CD4-positive, alpha-beta memory T cell (primary cell): ENCODE measurements at places on chromosomes 11 and 22. TPM values are rescaled to one million over a fixed set of nuclear protein-coding genes. Genes with fewer than 3 reads are reported as not detected.

The GAL3ST1 gene
- total RNA-seq: 2.8 TPM

The OR2AG1 gene
- not detected for total RNA-seq

The CARD16 gene
- total RNA-seq: 56.1 TPM

The DRD4 gene
- 1.0 TPM for total RNA-seq

The TRIM51 gene
- not detected for total RNA-seq

The P2RY2 gene
- not detected for total RNA-seq

The PLAAT4 gene
- total RNA-seq: 152 TPM

The IL10RA gene
- 406 TPM for total RNA-seq

The OR6A2 gene
- total RNA-seq: not detected

The KRTAP5-8 gene
- not detected for total RNA-seq

The HYOU1 gene
- total RNA-seq: 136 TPM

- no peak for DNase-seq
Observed at GRCh38 chr11:104275992-104276391, 112.0 kb upstream of the PDGFD start.

DNA sequence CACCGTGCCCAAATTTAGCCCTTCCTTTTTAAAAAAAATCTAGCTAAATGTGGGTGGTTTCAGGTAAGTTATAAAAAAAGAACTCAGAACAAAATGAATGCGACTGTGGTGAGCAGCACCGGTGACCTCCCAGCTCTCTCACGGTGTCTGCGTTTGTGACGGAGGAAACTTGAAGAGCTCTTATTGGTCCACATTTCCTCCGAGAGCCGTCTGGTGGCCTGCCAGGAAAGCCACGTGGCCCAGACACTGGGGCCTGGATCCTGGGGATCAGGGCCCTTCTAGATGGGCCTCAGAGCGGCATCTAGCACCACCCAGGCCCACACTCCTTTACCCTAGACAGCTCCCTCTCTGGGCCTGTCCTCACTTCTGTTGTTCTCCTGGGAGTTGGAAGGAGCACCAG lies 39.5 kb downstream of the B3GAT1 start:
- DNase-seq: no peak

- no peak for DNase-seq
Observed at GRCh38 chr11:93983542-93984195, 37.5 kb upstream of the HEPHL1 start.

GRCh38 chr22:45602004-45602733 lies 69.5 kb upstream of the ATXN10 start:
- no peak for DNase-seq

GRCh38 chr11:28963187-28963586 lies 855.0 kb downstream of the METTL15 start:
- DNase-seq: no peak

- no peak for DNase-seq
Observed at GRCh38 chr11:70312401-70313357, 42.2 kb downstream of the PPFIA1 start.

GRCh38 chr22:48819961-48820360 lies 1007.7 kb downstream of the BRD1 start:
- no peak for DNase-seq

DNA sequence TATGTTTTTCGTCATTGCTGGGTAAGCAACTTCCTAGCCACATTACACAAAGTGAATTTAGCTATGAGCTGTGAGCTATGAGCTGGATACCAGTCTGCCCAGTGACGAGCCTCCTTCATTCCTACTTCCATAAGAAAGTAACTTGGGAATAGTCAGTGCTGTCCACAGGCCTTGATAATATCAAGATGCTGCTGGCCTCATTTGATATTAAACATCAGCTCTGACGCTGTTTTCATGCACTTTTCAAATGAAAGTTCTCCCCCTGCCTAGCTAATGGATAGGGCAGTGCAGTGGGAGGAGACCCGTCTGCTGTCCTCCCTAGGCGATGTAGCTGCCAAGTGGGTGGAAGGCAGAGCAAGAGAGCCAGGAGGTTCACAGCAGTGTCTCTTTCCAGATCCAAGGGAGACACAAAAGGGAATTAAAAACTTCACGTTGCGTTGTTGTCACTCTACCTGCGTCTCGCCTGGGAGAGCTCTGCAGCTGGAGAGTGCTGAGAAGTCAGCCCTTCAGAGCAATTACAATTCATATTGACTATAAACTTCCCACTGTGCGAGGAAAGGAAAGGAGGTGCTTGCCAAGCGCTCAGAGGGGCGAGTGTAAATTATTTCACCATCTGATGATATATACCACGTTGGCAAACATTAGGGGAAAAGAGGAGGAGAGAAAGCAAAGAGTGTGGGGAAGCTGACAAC lies 861.4 kb downstream of the NTM start:
- no peak for DNase-seq

- no peak for DNase-seq
Observed at GRCh38 chr22:47567126-47568090, 805.0 kb downstream of the TBC1D22A start.

DNA sequence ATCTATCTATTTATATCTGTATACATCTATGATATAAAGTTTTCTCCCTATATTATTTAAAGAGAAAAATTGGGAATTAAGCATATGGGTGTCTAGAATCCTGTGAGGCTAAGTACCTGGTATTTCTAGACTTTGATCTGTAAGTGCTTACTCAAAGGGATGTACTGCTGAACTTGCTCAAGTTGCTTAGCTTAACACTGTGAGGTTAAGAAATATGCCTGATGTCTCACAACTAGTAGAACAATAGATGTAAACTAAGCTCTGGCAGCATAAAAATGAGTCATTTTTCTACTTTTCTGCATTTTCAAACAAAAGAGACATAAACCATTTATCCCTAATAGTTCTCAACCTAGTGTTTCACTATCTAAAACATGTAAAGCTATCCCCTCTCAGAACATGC lies 744.4 kb upstream of the ANO3 start:
- no peak for DNase-seq

DNA sequence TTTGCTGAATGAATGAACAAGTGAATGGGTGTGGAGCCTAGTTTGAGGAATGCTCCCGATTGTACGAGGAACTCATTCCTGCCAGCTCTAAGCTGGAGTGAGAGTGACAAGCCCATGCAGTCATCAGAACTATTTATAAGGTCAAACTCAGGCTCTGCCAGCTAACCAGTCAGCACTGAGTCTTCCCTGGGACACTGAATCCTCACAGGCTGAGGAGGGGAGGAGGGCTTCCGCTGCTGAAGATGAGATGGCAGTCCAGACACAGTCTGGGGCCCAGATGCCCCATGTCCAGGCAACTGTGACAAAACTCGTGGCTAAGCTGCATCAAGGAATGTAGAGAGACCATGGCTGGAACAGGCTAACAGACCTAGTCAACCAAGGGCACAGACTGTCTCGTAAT lies 4.0 kb downstream of the LRP4 start:
- no peak for DNase-seq

DNA sequence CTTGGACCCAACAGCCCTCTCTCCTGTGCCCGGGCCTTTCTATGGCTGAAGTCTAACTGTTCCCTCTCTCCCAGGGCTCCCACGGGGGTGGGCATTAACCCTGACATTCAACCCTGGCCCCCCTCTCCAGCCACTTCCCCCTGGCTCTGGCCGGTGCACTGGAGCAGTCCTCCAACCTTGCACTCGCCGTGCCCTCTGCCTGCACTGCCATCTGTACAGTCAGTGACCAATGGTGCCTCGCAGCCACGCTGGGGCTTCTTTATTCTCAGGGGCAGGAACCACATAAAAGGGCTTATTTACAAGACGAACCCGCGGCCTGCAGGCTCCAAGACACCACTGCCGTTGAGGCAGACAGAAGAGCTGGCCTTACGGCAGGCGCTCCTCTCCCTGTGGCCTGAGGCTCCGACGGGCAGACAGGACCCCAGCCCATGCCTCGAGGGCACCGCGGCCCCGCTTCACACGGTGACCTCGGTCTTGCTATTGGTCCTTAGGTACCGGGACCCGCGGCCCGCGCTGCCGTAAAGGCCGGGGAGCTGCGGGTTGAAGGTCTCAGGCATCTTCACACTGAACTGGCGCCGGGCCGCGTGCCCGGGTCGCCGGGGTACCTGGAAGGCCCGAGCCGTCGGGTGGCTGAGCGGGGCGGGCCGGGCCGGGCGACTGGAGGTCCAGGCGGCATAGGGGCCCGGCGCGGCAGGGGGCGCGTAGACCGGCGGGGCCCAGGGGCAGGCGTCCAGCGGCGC lies 5.4 kb downstream of the SHISA8 start:
- DNase-seq: no peak

GRCh38 chr11:87007963-87008362 lies 29.8 kb upstream of the TMEM135 start:
- no peak for DNase-seq

GRCh38 chr11:45366619-45367190 lies 80.6 kb upstream of the SYT13 start:
- DNase-seq: no peak

- DNase-seq: no peak
Observed at GRCh38 chr11:72758304-72758689, 6.1 kb upstream of the ARAP1 start.

GRCh38 chr22:46574993-46575910 lies 37.8 kb upstream of the CELSR1 start:
- DNase-seq: no peak

- no peak for DNase-seq
Observed at GRCh38 chr11:129414144-129414872, 38.7 kb downstream of the BARX2 start.

DNA sequence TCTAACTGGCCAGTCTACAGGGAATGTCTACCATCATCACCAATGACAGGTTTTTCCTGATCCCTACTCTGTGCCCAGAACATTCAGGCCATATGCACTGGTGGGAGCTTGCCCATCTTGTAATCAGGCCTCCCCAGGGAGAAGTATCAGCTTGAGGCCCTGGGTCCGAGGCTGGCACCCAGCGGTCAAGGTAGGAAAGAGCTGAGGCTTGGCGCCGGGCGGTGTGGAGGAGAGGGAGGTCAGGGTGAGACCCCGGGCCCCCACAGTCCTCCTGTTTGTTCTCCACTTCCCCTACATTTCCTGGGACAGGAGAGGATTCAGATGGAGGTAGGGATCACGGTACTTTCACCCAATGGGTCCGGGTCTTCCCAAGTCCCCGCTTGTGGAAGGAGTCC lies 15.5 kb downstream of the TSKU start:
- DNase-seq: no peak

- no peak for DNase-seq
Observed at GRCh38 chr22:37989146-37990045, 5.0 kb upstream of the SOX10 start.

- no peak for DNase-seq
Observed at GRCh38 chr22:19086896-19087295, 35.3 kb downstream of the DGCR2 start.

- DNase-seq: no peak
Observed at GRCh38 chr11:94741022-94741679, 27.0 kb upstream of the AMOTL1 start.

- DNase-seq: no peak
Observed at GRCh38 chr11:94780432-94780831, 12.3 kb downstream of the AMOTL1 start.

GRCh38 chr11:76397383-76397782 lies 16.3 kb downstream of the GVQW3 start:
- DNase-seq: no peak

- no peak for DNase-seq
Observed at GRCh38 chr11:64667154-64667745, 55.7 kb downstream of the NRXN2 start.

DNA sequence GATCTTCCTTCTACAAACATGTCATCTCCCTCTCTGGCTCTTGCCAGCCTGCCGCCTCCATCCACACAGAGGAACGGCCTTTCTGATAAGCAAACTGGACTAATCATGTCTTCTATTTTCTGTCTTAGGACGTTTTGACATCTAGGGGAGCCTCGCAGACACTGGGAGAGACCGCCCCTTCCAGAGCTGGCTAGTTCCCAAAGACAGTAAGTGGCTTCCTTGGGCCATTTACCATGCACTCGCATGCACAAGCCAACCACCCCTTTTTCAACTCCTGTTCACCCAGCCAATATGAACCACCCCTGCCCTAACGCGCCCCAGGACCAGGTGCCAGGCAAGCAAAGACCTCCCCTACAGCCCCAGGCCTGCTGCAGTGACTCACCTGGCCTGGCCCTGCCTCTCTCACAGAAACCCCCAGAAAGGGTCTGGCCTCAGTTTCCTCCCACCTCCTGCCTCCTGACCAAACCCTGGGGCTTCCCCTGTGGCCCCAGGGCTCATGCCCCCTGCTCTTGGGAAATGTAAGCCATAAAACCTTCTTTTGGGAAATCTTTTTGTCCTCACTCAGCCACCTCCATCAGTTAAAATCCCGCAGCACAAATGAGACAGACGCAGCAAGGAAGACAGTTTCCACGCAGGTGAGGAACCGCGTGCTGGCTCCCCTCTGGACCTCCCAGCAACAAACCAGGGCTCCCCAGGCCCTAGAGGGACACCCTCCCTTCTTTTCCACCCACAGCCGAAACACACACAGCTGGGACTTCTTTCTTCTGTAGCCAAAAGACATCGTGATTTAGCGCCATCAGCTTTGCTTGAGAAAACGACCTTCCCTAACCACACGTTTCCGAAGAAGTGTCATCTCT lies 38.5 kb downstream of the SHANK2 start:
- no peak for DNase-seq

GRCh38 chr11:45484326-45484883 lies 181.0 kb downstream of the CHST1 start:
- DNase-seq: no peak

- DNase-seq: no peak
Observed at GRCh38 chr11:5449432-5449831, 309 bp downstream of the OR51I2 start.

- DNase-seq: no peak
Observed at GRCh38 chr11:86553265-86553664, 119.2 kb downstream of the ME3 start.

DNA sequence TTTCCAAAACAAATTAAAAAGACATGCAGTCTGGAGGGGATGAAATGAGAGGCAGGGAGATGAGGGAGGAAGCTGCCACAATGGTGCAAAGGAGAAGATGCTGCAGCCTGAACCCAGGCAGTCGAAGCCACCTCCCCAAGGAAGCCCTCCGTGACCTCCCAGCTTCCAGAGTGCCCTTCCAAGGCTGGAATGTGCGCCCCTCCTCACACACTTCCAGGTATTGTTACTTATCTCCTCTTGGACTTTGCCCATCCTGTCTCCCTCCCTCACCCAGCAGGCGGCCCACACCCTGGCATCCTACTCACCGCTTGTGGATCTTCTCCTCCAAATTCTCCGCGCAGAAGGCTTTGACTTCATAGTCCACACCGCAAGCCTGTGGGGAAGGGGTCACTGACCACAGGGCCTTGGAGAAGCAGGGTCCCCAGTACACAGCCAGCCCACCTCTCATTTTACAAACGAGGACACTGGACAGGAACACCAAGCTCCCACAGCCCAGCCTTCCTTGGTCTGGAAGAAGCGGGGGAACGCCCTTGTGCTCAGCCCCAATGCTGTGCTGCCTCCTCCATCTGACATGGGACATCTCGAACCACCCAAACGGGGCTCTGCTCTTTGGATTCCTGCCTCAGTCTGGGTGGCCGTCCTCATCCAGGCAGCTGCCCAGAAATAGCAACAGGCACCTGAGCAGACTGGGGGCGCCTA lies 40.3 kb downstream of the TPBGL start:
- DNase-seq: no peak
